Epithelial cell of proximal tubule (primary cell): ENCODE measurements at places on chromosomes 7 and 10. TPM values are rescaled to one million over a fixed set of nuclear protein-coding genes. Genes with fewer than 3 reads are reported as not detected.

The RTKN2 gene
- 7.1 and 13.8 TPM in 2 replicates for total RNA-seq

The MYO1G gene
- under 0.01 TPM in 1 of 2 replicates, not detected in the other for total RNA-seq

DNA sequence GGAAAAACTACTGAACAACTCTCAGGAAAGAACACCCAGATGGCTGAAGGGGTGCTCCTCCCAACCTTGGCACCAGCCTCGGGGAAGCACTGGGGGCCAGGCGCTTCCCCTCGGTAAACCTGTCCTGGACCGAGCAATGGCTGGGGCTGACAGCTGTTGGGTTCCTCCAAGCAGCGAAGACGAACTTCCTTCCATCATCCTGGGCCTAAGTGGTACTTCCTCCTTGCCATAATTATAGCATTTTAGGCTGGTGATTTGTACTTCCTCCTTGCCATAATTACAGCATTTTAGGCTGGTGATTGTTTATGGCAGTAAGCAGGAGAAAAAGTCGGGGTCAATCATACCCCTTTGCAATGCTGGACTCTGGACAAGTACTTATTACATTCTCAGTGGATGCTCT lies 69.3 kb downstream of the MYOF start:
- DNase-seq: no peak

DNA sequence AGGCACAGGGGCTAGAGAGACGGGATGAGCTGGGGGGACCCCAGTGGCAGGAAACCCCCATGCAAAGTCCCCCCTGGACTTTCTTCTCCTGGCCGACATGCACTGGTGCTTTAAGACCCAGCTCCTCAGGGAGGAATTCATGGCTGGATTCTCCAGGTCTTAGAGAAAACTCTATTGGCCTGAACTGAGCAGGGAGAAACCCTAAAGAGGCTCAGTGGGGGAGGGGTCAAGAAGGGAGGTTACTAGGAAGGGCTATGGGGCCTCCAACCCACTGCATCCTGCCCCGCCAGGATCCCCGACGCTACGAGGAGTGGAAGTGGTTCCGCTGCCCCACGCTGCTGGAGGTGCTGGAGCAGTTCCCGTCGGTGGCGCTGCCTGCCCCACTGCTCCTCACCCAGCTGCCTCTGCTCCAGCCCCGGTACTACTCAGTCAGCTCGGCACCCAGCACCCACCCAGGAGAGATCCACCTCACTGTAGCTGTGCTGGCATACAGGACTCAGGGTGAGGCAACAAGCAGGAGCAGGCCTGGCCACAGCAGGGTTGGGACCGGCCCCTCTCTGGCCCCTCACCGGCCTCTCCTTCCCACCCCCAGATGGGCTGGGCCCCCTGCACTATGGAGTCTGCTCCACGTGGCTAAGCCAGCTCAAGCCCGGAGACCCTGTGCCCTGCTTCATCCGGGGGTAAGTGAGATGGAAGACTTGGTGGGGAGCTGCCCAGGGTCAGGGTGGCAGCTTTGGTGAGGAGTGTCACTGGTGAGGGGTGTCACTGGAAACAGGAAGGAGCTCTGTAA lies 13.8 kb downstream of the ATG9B start:
- DNase-seq: no peak

- no peak for DNase-seq
Observed at GRCh38 chr7:70669854-70670253, 462.1 kb upstream of the GALNT17 start.

DNA sequence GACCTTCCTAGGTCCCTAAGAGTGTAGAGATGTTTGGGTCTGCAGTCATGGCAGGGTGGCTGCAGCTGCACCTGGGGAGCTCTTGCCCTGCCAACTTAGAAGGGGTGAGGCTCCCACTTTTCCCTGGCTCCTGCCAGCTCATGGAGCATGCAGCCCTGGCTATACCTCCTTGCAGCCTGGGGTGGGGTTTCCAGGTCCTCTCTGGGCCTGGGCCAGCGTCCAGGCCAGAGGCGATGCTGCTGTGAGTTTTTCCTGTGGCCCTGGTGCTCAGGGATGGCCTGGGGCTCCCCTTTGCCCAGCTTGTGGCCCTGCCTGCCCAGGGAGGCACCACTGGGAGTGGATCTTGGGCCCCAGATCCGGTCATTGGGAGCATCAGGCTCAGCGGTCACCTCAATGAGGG lies 109.8 kb upstream of the FAM180A start:
- DNase-seq: no peak
